ENCODE measurements at places on chromosomes 12 and 14.

DNA sequence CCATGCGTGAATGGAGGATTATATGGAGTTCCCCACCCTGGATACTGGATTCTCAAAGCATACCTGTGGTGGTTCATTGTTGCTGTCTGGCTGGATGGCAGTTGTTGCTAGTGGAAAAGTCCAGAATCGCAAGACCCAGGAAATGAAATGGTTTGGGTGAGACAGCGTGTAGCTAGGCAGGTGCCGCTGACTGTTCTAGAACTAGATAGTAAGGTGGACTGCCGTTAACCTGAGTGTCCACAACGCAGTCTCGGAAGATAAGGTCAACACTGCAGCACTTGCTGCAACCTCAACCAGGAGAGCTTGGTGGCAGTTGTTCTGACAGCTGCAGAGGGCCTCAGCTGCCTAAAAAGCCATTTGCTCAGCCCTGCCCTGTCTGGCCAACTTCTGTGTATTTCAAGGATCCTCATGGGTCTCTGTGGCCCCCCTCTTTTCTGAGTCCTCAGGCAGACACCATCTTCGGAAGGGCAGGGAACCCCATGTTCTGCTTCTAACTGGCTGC lies 15.5 kb upstream of the IRF2BPL start:
- DNase-seq, result no peak

DNA sequence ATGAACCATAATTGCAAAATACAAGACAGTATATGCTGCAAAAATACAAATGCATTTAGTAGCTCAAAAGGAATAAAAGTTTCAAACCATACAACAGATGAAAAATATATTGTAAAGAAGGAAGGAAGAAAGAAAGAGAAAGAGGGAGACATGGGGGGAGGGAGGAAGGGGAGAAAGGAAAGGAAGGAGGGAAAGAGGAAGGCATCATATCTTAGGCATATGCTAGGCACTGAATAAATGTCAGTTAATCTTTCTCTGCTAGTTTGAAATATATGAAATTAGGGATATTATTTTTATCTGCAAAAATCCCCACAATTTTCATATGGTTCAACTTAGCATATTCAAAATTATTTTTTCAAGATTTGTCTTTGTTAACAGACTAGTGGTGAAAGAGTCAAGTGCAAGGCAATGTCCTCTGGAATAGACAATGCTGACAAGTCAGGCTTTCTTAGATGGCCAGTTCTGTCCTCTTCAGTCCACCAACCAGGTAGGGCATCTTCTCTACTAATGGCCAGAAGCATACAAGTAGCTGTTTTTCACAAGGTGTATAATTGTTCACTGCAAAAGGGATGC lies 506.4 kb downstream of the PRKD1 start:
- DNase-seq, result no peak

GRCh38 chr12:49331380-49332222 lies 5.4 kb downstream of the C1QL4 start:
- peak; percentile 64 for DNase-seq

DNA sequence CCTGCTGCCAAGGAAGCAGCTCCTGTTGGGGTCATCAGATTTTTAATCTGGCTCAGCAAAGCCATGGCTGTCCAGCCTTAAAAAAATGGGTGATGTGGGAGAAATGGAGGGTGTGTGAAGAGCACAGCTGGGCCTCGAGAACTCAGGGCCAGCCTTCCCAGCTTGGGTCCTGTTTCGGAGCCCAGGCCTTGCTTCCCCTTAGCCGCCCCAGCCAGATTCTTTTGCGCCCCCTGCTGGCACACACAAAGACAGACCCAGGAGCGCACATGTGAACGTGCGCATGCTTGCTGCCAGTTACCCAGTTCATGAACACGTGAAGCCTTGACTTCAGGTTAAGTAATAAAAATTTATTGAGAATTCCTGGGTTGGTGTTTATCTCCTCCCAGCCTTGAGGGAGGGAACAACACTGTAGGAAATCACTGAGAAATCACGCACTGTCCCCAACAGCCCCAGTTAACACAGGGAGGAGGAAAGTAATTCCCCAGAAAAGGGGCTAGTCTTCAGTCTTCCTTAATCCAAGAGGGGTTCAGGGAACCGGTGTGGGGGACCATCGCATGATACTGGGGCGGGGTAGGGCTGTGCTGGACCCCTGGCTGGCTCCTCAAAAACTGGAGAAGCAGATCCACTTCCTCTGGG lies 5.3 kb downstream of the PHB2 start:
- peak; percentile 92 for DNase-seq

GRCh38 chr14:67999290-67999689 lies 179.7 kb downstream of the RAD51B start:
- no peak for DNase-seq

GRCh38 chr14:53766106-53766505 lies 190.5 kb downstream of the BMP4 start:
- DNase-seq, result no peak

DNA sequence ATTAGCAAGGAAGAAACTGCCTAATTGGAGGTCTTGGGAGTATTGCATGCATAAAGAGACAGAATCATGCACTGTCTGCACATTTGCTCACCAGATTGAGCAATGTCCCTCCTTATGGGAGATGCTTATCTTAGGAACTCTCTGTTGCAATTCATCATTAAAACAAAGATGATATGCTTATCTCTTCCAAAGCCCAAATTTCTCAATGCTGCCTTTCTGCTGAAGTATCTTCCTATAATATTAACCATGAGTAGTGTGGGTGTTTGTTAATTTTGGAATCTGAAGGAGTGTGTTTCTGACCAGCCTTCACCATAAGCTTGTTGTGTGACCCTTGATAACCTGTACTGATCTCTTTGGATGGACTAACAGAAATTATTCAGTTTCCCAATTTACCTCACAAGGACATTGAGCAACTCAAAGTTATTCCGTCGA lies 1257.6 kb upstream of the FLRT2 start:
- DNase-seq, result no peak

DNA sequence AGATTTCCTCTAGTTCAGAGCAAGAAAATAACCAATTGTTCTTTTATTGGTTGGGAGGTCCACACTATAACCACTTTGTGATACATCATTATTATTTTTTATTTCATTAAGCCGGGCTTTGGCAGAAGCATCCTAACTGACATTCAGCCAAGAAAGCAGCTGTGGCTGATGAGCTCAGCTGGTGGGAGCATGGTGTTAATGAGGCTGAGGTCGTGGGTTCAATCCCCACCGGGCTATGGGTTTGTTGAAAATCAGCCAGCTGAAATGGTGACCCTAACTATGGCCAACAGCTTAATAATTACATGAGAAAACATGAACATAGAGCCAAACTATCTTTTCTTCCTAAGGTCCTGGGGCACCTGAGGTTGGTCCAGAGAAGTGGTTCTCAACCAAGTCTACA lies 378.2 kb downstream of the GLT1D1 start:
- no peak for DNase-seq

DNA sequence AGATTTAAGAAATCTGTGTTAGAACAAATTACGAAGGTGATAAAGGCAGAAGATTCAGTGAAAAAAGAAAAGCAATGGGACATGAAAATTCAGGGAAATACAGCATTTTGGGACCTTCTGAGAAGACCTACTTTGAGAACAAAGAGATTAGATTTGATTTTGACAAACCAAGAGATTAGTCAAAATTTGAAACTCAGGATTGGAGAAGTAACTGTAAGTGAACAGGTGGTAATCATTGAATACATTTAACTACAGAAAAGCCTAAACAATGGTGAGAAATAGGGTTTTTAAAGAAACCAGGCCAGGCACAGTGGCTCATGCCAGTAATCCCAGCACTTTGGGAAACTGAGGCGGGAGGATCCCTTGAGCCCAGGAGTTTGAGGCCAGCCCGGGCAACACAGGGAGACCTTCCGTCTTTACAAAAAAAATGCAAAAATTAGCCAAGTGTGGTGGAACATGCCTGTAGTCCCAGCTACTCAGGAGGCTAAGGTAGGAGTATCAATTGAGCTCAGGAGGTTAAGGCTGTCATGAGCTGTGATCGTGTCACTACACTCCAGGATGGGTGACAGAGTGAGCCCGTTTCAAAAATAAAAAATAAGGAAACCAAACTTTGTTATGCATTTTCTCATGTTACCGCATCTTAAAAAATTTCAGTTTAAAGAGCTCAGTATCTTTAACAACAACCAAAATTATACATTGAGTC lies 8.9 kb upstream of the SAV1 start:
- no peak for DNase-seq

- DNase-seq, result no peak
Observed at GRCh38 chr12:92639017-92639416, 63.8 kb upstream of the PLEKHG7 start.

- no peak for DNase-seq
Observed at GRCh38 chr12:109466305-109466704, 10.8 kb downstream of the KCTD10 start.

DNA sequence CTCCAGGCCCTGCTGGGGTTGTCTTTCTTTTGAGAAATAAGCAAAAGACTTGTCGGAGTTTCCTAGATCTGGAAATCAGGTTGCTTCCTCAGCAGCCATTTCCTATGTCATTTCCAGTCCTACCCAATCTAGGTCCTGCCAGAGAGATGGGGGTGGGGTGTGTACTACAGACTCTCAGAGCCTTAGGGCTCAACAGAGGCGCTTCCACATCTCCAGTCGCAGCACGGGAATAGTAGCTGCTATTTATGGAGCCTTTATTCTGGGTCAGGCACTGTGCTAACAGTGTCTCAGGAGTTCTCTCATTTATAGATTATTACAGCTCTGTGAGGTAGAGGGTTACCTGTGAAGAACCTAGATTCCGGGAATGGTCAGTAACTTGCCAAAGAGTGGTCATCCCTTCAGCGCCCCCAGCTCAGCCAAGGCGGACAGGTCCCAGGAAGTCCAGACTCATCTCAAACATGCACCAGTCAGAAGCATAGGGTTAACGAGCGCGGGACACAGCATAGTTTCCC lies 21.9 kb downstream of the DHRS2 start:
- no peak for DNase-seq

GRCh38 chr12:30166006-30166795 lies 382.5 kb upstream of the TMTC1 start:
- no peak for DNase-seq

- no peak for DNase-seq
Observed at GRCh38 chr14:100312877-100313400, 6.7 kb upstream of the SLC25A29 start.

GRCh38 chr12:91219511-91219910 lies 36.9 kb upstream of the DCN start:
- no peak for DNase-seq

- DNase-seq, result no peak
Observed at GRCh38 chr12:94261786-94262185, 113.4 kb downstream of the PLXNC1 start.

DNA sequence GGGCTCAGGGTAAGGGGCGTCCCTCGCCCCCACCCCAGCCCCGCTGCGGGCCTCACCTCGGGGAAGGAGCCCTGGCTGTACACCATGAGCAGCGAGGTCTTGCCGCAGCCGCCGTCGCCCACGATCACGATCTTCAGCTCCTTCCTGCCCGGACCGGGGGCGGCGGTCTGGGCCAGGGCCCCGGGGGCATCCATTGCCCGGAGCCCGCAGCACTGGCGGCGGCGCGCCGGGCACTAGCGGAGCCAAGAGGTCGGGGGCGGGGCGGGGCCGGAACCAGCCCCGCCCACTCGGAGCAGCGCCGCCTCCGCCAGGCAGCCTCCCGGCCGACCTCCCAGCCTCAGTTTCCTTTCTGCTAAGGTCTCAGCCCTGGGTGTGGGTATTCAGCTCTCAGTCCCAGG lies at the start of gene RHOF:
Gene RHOF, minus strand, starts transcription at position 249 of the 398 bp plus-strand sequence. Its CDS starts 55 bp downstream, at position 194.
- DNase-seq, result peak; percentile 81

DNA sequence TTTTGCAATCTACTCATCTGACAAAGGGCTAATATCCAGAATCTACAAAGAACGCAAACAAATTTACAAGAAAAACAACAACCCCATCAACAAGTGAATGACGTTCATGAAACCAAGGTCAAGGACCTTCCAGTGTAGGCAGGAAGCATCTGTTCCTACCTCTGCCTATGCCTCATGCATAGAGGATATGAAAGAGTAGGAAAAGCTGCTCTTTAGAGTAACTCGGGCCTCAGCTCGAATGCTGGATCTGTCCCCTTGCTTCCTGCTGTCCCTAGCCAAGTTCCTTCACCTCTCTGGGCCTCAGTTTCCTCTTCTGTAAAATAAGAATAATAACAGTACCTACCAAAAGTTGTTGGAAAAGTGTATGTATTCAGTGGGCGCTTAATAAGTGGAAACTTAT lies 65.0 kb downstream of the FOXN4 start:
- DNase-seq, result no peak

GRCh38 chr12:79555028-79555925 lies 135.5 kb downstream of the PAWR start:
- no peak for DNase-seq

GRCh38 chr12:117071009-117071408 lies 28.2 kb downstream of the TESC start:
- no peak for DNase-seq

GRCh38 chr14:69328765-69329164 lies 68.8 kb downstream of the GALNT16 start:
- no peak for DNase-seq

GRCh38 chr12:42564996-42565395 lies 24.6 kb downstream of the PRICKLE1 start:
- no peak for DNase-seq

DNA sequence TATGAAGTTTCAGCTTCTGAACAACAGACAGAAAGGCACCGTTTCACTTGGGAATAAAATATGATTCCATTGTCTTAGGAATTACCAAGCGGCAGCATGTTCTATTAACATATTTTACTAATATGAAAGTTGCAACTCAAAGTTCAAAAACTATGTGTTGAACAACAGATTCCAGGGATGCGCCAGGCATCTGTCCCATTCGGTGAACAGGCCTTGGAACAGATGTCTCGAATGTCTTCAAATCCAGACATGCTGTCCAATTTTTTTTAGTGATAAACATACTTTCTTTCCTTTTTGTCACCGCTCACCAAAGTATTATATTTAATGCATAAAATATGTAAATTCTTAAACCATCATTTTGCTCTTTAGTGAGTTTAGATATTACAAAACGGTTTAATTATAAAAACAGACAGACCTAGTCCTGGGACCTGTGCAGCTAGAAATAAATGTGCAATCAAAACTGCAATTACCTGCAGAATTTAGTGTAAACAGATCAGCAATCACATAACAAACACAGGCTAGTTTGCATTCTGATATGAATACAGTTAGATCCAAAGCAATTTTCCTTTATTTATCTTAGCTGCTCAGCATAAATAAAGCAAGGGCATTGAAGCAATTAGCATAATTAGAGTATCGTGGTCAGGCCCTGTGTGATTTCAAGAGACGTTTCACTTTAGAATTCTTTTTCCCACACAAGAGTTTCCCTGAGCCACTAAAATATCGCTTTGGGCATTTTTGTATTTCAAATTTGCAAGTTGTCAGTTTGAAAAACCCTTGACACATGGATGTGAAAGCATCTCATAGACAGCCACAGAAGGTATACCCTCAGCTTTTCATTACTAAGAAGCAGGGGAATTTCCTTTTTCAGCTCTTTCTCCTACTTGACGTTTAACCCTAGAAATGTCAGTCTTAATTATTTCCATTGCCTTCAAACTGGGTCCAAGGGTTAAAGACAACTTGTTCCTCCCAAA lies 420.8 kb downstream of the EGLN3 start:
- DNase-seq, result no peak

Data from heart left ventricle (tissue), 16 donors.